ENCODE measurements at places on chromosomes 7 and 10.

- DNase-seq, result no peak
These were observed 352.0 kb downstream of the KCNMA1 start for GRCh38 chr10:77285529-77286182.

DNA sequence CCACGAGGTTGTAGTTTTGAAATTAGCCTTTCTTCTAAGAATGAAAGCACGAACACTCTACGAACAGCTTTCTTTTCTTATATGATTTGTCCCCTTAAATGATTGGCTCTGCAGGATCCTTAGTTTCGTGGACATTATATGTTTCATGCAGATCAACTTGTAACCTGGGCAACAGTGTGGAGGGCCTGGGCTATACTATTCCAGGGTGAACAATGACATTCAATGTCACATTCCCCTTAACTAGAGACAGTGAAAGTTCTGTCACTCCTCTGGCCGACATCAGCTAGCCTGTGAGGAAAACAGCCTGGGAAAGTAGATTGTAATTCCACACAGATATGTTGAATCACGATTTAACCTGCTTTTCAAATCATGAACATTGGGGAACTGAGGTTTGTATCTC is 23.4 kb downstream of the TAS2R16 start:
- DNase-seq, result no peak

DNA sequence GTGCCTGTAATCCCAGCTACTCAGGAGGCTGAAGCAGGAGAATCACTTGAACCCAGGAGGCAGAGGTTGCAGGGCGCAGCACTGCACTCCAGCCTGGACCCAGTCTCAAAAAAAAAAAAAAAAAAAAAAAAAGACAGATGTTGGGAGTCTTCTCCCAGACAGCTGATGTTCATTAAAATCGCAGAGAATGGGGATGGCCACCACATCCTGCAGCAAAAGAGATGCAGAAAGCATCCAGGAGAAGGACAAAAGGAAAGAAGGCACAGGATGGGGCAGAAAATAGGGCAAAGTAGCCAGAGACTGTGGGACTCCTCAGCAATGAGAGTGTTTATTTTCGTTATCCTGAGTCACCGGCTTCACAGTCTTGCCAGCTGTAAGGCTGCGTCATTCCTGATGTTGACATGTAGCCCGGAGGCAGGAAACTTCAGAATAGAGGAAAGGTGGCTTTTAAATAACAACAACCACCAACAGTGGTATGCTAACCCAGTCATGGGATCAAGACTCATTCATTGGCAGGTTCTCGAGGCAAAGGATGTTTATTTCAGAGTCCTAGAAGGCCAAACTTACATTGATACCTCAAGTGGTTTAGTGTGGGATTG is 149.5 kb upstream of the SVIL start:
- no peak for DNase-seq

DNA sequence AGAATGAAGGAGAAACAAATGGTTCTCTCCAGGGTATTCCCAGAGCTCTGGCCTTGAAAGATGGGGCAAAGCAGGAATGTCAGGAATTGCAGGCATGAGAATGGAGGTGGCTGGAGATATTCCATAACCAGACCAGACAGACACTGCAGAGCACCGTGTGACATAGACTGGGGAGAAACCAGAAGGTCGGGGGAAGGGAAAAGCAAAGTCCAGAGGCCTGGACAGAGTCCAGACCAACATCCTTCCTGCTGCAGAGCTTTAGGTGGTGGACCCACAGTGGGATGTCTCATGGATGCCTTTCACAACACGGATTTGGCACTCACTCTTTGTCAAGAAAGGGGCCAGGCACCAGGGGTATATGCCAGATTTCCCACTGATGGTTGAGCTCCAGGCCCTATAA is 177.2 kb upstream of the INHBA start:
- DNase-seq, result no peak

GRCh38 chr10:68271196-68271882 is 39.4 kb upstream of the ATOH7 start:
- DNase-seq, result no peak

- no peak for DNase-seq
These were observed 129.7 kb downstream of the GPAM start for GRCh38 chr10:112053895-112054294.

GRCh38 chr7:151025924-151026671 is 1.8 kb upstream of the ATG9B start:
- DNase-seq, result no peak

- DNase-seq, result no peak
These were observed 168.6 kb upstream of the CSTF2T start for GRCh38 chr10:51867956-51868355.

- DNase-seq, result no peak
These were observed 88.6 kb downstream of the ATXN7L1 start for GRCh38 chr7:105787793-105788192.

DNA sequence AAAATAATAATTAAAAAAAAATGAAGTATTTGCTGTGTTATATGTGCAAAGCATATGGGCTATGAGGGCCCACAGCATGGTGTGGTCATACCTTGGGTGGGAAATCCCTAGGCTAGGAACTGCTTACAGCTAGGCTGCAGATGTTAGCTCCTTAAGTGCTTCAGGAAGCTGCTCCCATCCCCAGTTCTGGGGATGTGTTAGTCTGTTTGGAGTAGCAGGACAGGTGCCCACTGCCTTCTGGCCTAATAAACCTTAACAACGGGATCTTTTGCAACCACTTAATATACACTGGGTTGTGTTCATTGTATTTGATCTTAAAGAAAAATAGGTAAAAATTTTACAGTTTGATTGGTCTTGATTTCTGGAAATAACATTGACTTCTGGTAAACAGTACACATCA is 46.3 kb downstream of the HK1 start:
- no peak for DNase-seq

DNA sequence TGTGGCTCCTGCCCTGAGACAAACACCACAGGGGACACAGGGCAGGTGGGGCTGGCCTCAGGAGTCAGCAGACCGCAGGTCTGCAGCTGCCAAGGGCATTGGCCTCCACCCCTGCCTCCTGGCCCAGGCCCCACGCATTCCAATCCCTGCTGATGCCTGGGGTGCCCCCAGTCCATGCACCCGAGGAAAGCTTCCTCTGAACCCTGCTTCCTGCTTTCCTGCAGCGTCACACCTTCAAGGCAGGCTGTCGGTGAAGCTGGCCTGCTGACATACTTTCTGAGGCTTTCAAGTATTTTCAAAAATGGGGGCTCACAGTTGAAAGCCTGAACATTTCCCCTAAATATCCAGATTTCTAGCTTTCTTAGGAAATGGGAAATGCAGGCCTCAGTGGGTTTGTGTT is 22.5 kb upstream of the ANTXRL start:
- no peak for DNase-seq

GRCh38 chr7:12630513-12630819 is 57.0 kb upstream of the ARL4A start:
- DNase-seq, result peak; percentile 49

DNA sequence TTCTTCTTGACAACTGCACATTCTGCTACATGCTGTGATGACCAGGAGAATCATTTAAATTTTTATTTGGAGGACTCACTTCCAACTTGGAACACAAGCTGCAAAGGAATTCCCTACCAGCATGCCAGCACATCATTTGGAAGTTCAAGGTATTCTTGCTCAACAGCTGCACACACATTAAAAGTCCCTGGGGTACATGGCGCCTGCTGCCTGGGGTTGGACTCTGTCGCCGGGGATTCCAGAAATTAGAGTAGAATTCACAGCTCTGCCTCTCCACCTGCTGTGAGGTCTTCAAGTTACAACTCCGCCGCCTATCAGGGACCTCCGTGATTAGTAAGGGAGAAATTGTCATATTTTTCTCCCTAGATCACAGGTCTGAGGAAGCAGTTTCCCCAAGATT is 1.1 kb downstream of the ZNF32 start:
- DNase-seq, result no peak

DNA sequence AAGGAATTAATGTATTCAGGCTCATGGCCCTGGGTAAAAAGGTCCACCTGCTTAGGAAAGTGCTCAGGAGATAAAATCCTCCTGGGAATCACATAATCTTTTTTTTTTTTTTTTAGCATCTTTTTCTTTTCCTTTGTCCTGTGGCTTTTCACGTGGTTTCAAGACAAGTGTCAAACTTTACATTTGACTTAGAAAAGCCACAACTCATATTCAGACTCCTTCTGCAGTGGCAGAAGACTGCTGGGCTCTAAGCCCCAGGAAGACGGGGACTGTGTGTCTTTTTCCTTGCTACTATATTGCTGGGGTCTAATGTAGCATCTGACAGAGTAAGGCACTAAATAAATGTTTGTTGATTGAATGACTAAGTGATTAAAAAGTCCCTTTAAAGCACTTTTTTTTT is 127.5 kb upstream of the ANKRD1 start:
- no peak for DNase-seq

DNA sequence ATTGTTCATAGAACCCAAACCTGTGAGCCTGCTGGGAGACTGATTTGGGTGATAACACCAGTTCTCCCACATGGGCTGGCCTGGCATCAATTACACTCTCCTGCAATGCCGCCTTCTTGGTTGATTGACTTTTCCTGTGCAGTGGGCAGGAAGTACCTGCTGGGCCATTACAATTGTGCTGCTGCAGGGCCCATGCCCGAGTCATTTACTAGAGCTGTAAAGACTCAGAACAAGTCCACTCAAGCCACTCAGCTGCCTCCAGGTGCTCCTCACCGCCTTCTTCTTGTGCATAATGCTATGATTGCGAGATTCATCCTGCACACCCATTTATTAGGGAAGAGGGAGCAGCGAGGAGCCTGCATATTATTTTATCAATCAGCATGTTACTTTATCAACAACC is 264.0 kb downstream of the TCERG1L start:
- DNase-seq, result no peak

DNA sequence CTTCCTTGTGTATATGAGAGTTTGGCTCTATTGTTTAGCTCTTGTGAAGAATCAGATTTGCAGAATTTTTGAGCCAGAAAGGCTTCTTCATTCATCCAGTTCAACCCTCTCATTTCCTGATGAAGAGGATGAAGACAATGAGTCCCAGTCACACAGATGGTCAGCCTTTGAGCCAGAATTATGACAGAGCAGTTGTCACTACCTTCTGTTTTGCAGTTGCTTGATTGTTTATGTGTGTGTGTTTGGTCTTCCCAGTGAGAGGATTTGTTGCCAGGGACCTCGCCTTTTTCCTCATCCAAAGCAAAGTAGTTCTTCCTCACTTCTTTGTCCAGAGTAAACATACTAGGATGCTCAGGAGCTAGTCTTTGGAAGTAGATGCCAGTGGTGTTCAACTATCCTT is 15.6 kb downstream of the MDFIC start:
- DNase-seq, result no peak

DNA sequence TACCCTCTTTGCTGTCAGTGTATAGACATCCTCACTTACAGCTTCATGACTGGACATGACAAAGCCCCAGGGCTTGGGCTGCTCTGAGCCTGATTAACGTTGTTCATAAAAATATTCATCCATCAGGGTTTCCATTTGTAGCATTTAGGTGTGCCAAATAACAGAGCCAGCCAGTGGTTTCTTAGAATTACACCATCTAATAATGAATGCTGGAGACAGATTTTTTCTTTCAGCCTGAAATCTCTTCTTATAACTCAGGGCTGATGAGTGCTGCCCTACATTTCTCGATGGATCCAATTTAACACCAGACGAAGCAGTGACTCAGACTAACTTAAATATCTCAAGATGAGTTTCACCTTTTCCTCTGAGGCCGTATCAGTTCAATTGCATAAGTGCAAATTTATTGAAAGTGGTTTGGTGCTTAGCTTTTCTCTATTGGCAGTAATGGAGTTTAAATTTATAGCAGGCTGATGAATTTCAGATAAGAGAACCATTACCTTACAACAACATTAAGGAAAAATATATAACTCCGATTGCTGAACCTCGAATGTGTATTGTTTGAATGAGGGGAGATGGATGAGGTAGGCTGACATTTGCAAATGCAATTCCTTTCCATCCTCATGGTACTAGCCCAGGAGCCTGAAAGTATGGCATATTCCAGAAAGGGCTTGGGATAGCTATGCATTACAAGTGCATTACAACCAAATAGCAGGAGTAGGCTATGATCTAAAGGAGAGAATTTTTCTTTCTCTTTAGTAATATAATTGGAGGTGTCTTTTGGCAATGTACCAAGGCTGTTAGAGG is 900.6 kb downstream of the KCNMA1 start:
- no peak for DNase-seq

DNA sequence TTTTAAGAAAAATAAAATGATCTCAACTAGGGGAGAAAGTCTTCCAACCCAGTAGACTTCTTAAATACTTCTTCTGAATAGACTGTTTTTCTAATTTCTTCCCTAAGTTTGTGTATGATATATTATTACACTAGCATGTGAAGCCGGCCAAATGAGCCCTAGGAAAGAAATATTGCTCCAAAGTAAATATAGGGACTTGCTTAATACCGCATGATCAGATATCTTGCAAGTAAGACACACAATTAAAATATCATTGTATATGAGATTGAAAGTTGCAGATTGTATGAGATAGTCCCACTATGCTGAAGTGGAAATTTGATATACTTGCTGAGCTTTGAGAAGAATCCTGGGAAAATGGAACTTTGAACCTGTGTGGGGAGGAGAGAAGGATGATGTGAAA is 225.7 kb downstream of the BAMBI start:
- DNase-seq, result no peak

- DNase-seq, result no peak
These were observed 278.8 kb downstream of the RPS24 start for GRCh38 chr10:78312197-78313047.

GRCh38 chr10:14605231-14605925 is 169.3 kb downstream of the FAM107B start:
- DNase-seq, result no peak

DNA sequence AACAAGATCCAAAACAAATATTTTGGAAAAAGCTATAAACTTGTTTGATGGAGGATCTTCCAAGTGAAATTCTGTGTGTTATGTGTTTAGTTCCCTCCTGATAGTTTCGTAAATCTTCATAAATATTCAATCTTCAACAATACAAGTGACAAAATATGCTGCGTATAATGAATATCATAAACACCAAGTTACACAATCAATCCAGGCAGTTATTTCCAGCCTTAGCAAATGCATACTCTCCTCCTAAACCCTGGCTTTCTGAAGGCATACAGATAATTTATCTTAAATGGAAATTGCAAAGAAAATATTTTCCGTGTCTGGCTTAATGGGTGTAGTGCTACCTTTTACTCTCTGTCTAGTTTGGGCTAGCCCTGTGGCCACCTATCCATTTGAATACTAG is 864.9 kb upstream of the ZWINT start:
- no peak for DNase-seq

DNA sequence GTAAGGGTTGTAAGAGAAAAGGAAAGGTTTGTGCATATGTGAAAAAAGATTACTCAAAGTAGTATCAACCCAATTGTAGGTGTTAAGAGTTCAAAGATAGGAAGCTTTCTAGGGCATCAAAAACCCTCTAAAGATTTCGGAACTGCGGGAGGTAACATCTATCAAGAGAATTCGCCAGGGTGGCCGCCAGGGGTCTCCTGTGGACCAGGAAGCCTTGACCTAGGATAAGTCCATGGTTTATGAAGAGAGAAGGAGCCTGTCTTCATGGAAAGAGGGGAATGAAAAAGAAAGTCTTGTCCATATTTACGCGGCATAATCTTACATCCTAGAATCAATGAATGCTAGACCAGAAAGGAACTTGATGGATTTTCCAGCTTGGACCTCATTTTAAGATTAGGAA is 140.7 kb upstream of the CALCR start:
- DNase-seq, result no peak

Data from NCI-H1436 (cell line).